ENCODE measurements at places on chromosomes 3 and 15.

DNA sequence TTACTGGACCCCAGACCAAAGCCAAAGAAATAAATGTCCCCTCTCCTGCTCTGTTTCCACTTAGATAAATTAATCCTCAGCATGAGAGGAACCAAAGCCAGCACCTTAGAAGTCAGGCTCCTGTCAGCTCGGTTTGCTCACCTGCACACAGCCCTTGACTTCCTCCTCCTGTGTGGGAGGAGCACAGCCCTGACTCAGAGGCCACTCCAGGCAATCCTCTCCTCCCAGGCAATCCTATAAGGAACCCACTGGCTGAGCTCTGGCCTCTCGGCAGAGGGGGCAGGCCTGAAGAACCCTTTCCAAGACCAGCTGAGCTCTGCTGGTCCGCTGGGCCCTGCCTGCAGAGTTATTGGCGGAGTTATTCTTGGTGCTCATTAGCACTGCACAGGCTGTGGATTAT lies 30.8 kb downstream of the LIPC start:
- no peak for DNase-seq

GRCh38 chr15:25796395-25796794 lies 66.7 kb downstream of the ATP10A start:
- no peak for DNase-seq

GRCh38 chr3:116260491-116260890 lies 184.8 kb downstream of the LSAMP start:
- no peak for DNase-seq

GRCh38 chr3:119834754-119835370 lies 53.0 kb downstream of the NR1I2 start:
- no peak for DNase-seq

GRCh38 chr3:146243559-146243958 lies 7.3 kb downstream of the PLSCR4 start:
- DNase-seq, result no peak

GRCh38 chr3:183332487-183332886 lies 79.4 kb downstream of the B3GNT5 start:
- DNase-seq, result no peak

GRCh38 chr3:15102256-15102655 lies 3.3 kb upstream of the RBSN start:
- DNase-seq, result no peak

DNA sequence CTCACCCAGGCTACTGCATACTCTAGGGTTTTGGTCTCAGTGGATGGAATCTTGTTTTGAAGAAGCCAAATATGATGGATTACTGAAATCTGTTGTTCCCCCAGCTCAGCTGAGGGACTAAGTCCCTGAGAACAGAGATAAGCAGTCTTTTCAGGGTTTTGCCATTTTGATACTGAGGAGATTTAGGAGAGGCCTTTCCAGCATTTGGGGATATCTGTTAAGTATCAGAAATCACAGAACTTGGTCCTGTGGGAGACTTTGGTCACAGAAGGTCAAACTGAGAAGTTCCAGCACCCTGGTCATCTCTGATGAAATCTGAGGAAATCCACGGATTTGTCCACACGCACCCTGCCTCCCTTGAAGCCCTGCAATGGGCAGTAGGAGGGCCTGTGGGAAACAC lies 181.0 kb upstream of the GADL1 start:
- no peak for DNase-seq

All from amniotic stem cell (primary cell).